ENCODE measurements at places on chromosomes 7 and 10. TPM values are rescaled to one million over a fixed set of nuclear protein-coding genes. Genes with fewer than 3 reads are reported as not detected.

TAS2R5 gene
- total RNA-seq, result 1.3 TPM

MEIG1 gene
- total RNA-seq, result 0.82 TPM

PRXL2A gene
- total RNA-seq, result 5.7 TPM

RBP3 gene
- not detected for total RNA-seq

GPER1 gene
- total RNA-seq, result 0.08 TPM

SLC25A40 gene
- 55.7 TPM for total RNA-seq

PNLIPRP1 gene
- not detected for total RNA-seq

ZNF239 gene
- 0.73 TPM for total RNA-seq

SLC29A3 gene
- total RNA-seq, result 3.4 TPM

CCDC7 gene
- 21.4 TPM for total RNA-seq

PGAM2 gene
- not detected for total RNA-seq

HTRA1 gene
- not detected for total RNA-seq

THSD7A gene
- not detected for total RNA-seq

OR13A1 gene
- total RNA-seq, result 0.15 TPM

TRIM50 gene
- total RNA-seq, result not detected

MMP21 gene
- not detected for total RNA-seq

PALS2 gene
- 20.2 TPM for total RNA-seq

FAM25A gene
- total RNA-seq, result not detected

IDI2 gene
- total RNA-seq, result not detected

Measured in activated CD4-positive, alpha-beta T cell treated with anti-CD3 and anti-CD28 coated beads, Interleukin-2, amount 10 ng/mL, durations not matched to agents 7 days and 5 days (primary cell).